ENCODE measurements at places on chromosomes 4 and X. TPM values are rescaled to one million over a fixed set of nuclear protein-coding genes. Genes with fewer than 3 reads are reported as not detected.

STPG2 gene
- total RNA-seq: 0.95 TPM

DNA sequence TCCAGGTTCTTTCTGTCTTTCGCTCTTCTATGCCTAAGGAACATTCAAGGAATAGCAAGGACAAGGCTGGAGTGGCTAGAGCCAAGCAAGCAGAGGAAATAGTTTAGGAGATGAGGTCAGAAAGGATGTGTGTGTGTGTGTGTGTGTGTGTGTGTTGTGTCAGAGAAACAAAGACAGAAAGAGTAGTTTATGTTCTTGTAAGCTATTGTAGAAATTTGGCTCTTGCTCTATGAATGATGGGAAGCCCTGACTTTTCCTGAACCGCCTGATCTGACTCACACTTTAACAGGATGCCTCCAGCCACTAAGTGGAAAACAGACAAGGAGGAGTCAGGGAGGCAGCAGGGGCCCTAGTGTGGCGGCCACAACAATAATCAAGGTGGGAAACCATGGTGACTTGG, 39.7 kb downstream of the LGI2 start:
- H3K4me1 ChIP-seq: no peaks in the 10 kb centered on the region
- H3K36me3 ChIP-seq: no peaks in the 10 kb centered on the region
- H3K27me3 ChIP-seq: no peaks in the 10 kb centered on the region
- H3K27ac ChIP-seq: no peak overlapping the region

DNA sequence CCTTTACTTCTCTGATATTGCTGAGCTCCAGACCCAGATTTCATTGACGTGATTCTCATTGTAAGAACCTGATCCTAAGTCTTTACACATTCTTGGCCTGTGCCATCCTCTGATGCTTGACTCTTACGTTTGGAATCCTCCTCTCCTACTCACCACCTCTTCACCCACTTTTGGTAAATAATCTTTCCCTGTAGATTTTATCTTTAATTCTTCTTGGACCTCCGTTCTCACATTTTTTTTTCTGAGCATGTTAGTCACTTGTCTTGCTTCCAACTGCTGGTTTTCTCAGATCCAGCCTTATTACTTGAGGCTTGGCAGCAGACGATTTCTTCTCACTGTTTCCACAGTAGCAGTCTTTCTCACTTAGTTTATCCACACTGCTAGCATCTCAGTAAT, 12.4 kb upstream of the SH3RF1 start:
- no peak overlapping the region for H3K4me3 ChIP-seq
- no peaks in the 10 kb centered on the region for H3K36me3 ChIP-seq
- no peaks in the 10 kb centered on the region for H3K4me1 ChIP-seq
- no peaks in the 10 kb centered on the region for H3K27me3 ChIP-seq

- peak overlapping the region; percentile 69 for H3K27ac ChIP-seq
- no peaks in the 10 kb centered on the region for H3K36me3 ChIP-seq
- H3K27me3 ChIP-seq: no peaks in the 10 kb centered on the region
- H3K4me3 ChIP-seq: peak overlapping the region; percentile 80
- peak; percentile 24 for DNase-seq
Observed at GRCh38 chr4:3074846-3075651, 568 bp downstream of the HTT start.

FRMPD4 gene
- total RNA-seq: not detected

GC gene
- not detected for total RNA-seq

DNA sequence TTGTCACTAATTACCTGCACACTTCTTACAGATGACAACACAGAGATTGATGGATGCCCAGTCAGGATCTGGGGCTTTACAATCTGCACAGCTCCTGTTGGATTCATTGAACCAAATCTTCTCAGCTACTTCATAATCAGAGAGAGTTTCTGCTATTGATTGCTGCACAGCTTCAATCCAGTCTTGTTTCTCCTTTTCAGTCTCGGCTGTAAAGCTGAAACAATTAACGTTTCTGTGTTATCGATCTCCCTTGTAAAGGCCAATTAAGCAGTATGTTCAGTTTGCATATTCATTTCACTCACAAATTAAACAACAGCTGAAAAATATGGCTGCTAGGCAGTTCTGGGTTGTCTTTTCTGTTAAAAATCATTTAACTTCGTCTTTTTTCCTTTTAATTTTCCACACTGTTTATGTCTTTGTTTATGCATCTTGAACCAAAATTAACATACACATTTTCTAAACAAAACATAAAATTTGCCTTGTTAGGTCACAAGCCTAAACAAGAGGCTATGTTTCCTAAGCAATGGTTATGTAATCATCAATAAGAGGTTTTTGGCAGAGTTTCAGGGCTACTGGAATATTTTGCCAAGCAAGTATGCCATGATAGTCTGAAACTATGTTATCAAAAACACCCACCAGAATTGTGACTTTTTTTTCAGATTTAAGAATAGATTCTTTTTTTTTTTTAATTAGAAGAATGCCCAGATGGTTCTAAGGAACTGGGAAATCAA, 79.2 kb downstream of the ARAP2 start:
- no peak overlapping the region for H3K4me3 ChIP-seq
- no peaks in the 10 kb centered on the region for H3K36me3 ChIP-seq
- H3K4me1 ChIP-seq: no peaks in the 10 kb centered on the region
- no peaks in the 10 kb centered on the region for H3K27me3 ChIP-seq

- no peaks in the 10 kb centered on the region for H3K27me3 ChIP-seq
- H3K4me1 ChIP-seq: no peaks in the 10 kb centered on the region
- H3K27ac ChIP-seq: no peak overlapping the region
- H3K36me3 ChIP-seq: no peaks in the 10 kb centered on the region
Observed at GRCh38 chr4:154390324-154390723, 101.3 kb downstream of the DCHS2 start.

EVC gene
- 63.5 TPM for total RNA-seq

NAP1L2 gene
- 5.9 TPM for total RNA-seq

DNA sequence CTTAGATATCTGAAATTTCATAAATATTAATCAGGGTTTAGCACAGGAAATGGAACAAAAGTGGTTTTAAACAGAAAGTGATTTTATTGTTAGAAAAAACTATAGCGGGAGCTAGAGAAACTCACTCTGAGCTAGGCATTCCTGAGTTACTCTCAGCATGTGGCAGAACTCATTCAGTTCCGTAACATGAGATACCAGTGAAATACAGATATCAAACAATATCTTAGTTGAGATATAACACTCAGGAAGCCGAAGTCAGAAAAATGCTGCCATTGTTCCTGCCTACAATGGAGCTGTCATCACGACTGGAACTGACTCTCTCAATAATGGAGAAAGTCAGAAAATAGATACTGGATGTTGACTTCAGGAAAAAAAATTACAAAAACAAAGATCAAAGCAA, 1428.7 kb downstream of the PCDH18 start:
- H3K4me1 ChIP-seq: no peaks in the 10 kb centered on the region
- H3K27ac ChIP-seq: no peak overlapping the region
- DNase-seq: no peak

DNA sequence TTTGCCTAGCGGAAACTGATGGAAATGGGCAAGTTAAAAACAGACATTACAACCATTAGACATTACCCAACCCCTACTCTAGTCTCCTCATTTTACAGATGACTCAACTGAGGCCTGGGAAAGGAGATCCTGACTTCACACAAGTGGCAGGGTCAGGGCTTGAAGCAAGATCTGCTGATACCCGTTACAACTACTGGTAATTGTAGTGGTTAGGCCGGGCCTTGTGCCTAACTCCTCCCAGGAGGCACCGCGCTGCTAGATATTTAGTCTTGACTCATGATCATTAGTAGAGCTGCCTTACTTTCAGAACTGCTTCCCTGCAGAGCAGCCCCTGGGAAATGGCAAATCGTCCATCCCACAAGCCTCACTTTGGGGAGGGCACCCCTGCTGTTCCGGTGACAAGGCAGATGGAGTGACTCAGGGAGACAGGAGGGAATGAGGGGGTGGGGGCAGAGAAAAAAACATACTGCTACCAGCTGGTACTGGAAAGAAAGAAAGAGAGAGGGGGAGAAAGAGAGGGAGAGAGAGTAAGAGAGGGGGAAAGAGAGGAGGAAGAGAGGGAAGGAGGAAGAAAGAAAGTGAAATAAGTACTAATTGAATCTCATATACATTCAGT, 12.2 kb downstream of the ARHGEF6 start:
- peak; percentile 44 for DNase-seq
- H3K4me1 ChIP-seq: peaks cover 3% of the 10 kb centered on the region
- no peaks in the 10 kb centered on the region for H3K36me3 ChIP-seq
- no peaks in the 10 kb centered on the region for H3K27me3 ChIP-seq

DNA sequence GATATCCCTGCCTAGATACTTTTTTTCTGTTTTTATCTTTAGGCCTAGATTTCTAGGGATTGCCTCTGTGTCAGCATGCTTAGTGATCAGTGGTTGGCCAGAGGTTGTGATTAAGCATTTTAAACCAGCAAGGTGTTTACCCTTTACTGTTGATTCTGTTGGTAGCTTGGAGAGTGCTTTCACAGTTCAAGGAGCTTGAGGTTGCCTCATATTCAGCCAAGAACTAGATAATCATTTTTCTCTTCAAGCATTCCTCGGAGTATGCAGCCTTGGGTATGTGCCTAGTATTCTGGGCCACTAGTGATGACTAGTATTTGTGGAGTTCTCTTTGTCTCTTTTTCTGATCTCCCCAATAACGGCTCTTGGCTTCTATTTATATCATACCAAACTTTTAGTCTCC, 20.4 kb downstream of the APOOL start:
- no peak for DNase-seq
- no peaks in the 10 kb centered on the region for H3K4me1 ChIP-seq
- no peaks in the 10 kb centered on the region for H3K36me3 ChIP-seq
- H3K4me3 ChIP-seq: no peak overlapping the region

TMPRSS11E gene
- total RNA-seq: not detected

DNA sequence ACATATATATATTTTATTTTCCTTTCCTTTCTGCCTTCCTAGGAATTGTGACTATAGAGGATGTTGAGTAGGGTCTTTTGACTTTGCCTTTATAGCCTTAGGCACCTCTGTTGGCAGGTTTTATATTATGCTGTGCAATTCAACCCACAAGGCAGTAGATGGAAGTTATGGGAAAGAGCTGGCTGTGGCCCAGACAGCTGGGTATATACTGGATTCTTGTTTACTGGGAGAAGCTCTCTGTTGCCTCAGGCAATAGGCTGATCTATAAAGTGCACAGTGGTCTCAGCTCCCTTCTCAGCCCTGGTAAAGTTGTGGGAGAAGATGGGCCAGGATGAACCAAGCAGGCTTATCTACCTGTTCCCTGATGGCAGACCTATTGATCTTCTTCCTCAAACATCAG, 342.0 kb downstream of the GBA3 start:
- no peaks in the 10 kb centered on the region for H3K4me1 ChIP-seq
- no peaks in the 10 kb centered on the region for H3K36me3 ChIP-seq
- no peak for DNase-seq
- H3K4me3 ChIP-seq: no peak overlapping the region
- H3K27me3 ChIP-seq: no peaks in the 10 kb centered on the region
- H3K27ac ChIP-seq: no peak overlapping the region

- no peaks in the 10 kb centered on the region for H3K36me3 ChIP-seq
- H3K27ac ChIP-seq: no peak overlapping the region
- H3K4me3 ChIP-seq: no peak overlapping the region
- no peak for DNase-seq
- no peaks in the 10 kb centered on the region for H3K4me1 ChIP-seq
Observed at GRCh38 chr4:47084795-47085194, 53.4 kb downstream of the GABRB1 start.

MAP7D2 gene
- total RNA-seq: 0.20 TPM

DNA sequence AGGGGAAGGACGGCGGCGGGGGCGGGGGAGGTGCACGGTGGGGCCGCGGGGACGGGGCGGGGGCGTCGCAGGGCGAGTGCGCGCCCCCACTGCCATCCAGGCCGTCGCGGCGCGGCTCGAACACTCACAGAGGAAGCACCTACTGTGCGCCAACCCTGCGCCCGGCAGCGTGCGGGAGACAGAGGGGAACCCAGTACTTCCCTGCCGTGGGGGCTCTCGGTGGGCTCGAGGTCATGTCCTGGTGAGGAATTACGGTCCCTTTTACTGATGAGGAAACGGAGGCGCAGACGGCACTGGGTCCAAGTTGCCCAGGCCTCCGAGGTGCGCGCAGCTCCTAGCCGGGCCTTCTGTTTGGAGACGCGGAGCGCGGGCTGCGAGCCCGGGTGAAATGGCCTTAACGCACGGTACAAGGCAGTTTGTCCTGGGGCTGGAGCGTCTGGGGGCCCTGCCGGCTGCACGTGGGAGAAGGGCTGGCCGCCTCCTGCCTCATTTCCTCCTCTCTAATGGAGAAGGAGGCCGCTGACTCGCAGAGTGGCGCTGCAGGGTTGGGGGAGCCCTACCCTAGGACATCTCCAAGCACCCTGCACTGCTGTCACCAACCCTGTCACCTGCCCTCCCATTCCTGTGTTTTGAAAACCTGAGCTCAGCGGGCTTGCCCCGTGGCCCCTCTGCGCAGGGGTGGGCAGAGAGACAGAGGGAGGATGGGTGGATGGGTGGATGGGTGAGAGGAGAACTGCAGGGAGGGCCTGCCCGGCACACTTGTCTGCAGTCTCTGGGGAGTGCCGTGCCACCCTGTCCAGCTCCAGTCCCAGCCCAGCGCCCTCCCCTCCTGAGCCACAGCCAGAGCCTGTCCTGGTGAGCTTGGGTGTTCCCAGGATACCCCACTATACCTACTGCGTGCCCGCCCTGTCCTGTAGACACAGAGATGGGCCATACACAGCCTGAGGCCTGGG, 106.0 kb downstream of the ADRA2C start:
- no peak overlapping the region for H3K27ac ChIP-seq
- no peaks in the 10 kb centered on the region for H3K36me3 ChIP-seq
- DNase-seq: no peak
- no peak overlapping the region for H3K4me3 ChIP-seq

- no peaks in the 10 kb centered on the region for H3K4me1 ChIP-seq
- no peak for DNase-seq
- no peaks in the 10 kb centered on the region for H3K27me3 ChIP-seq
- H3K27ac ChIP-seq: no peak overlapping the region
- H3K36me3 ChIP-seq: no peaks in the 10 kb centered on the region
Observed at GRCh38 chr4:87953826-87954225, 21.7 kb upstream of the SPP1 start.

DNA sequence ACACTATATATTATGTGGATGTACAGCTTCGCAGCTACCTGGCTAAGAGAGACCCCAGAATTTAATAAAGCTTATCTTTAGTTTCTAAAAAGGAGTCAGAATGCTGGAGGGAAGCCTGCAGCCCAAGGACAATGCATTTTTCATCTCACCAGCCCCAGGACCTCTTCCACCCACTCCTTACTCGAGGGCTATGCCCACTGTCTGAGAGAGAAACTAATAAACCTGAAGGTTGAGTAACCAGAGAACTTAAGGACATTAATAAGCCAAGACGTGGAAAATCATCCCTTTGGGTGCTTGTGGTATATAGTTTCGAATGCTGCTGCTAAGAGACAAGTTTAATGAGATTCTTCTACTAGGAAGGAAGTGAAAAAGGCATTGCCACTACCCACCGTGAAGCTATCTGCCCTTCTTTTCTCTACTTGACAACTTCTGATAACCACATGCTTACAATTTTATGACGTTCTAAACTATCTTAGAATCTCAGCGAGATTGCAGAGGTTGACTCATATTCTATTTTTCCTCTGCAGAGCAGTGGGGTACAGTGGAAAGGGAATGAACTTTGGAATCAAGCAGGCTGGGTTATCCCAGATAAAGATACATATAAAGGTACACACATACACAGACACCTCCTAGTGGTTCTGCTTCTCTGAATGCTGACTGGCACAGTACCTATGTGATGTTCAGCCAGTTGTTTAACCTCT, 3.3 kb downstream of the RELL1 start:
- no peak for DNase-seq
- H3K36me3 ChIP-seq: no peaks in the 10 kb centered on the region
- H3K27ac ChIP-seq: no peak overlapping the region
- H3K4me3 ChIP-seq: no peak overlapping the region

Data from ovary (tissue), 10 donors.